ENCODE measurements at places on chromosomes 5 and 9.

DNA sequence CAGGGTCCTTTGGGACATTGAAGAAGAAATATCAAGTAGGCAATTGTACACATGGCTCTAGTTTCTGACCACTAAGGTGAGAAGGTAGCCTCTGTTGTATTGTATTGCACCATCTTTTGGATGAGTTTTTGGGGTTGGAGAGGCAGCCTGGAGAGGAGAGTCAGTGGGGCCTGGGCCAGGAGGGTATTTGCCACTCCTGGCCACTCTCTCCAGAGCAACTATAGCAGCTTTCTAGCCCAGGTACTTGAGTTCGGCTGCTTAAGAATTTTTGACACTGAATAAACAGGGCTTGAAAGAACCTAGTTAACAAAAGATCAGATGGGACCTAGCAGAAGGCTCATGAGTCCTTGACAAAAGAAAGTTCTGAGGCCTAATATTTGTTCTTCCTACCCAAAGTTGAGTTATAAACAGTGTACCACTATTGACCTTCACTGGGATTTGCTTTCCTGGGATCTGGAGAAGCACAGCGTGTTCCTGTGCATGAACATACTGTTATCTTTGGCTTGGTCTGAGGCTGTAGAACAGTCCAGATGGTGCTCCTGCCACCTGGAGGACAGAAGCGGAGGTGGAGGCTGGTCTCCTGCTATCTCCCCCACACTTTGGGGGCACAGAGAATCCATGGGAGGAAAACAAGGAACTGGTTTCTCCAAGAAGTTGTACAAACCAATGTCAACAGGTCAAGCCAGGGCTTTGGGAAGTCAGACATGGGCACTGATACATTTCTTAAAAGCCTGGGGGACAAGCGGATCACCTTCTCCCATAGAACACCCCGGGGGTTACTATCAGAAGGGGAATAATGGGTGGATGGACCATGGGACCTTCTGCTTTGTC is 110.4 kb upstream of the LIFR start:
- H3K27ac ChIP-seq, result no peak overlapping the region
- no peaks in the 10 kb centered on the region for H3K4me1 ChIP-seq
- H3K27me3 ChIP-seq, result peaks cover 14% of the 10 kb centered on the region
- H3K4me3 ChIP-seq, result no peak overlapping the region

- no peak for DNase-seq
- H3K4me1 ChIP-seq, result peaks cover 8% of the 10 kb centered on the region
- peaks cover 3% of the 10 kb centered on the region for H3K27me3 ChIP-seq
- no peaks in the 10 kb centered on the region for H3K36me3 ChIP-seq
Observed at GRCh38 chr9:32344551-32345182, 39.8 kb upstream of the ACO1 start.

DNA sequence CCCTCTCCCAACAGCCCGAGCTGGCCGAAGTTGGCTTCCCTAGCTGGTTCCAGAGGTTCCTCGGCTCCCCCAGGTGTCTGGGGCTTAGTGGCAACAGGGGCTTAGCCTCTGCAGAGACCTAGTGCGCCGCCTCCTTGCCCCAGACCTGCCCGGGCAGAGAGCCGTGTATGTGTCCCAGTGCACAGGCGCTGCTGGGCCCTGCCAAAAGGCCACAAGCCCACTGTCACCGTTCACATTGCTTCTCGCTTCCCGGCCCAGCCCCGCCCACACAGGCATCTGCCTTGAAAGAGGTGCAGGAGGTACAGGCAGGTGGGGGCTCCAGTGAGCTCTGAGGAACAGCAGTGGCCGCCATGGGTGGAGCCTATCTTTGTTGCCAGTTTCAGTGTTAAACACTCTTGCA is 2.5 kb upstream of the CACFD1 start:
- peaks cover 11% of the 10 kb centered on the region for H3K27me3 ChIP-seq
- peaks cover 2% of the 10 kb centered on the region for H3K4me1 ChIP-seq
- DNase-seq, result no peak

- no peaks in the 10 kb centered on the region for H3K4me1 ChIP-seq
- no peak overlapping the region for H3K4me3 ChIP-seq
- DNase-seq, result no peak
- peaks cover 11% of the 10 kb centered on the region for H3K27me3 ChIP-seq
Observed at GRCh38 chr9:2319421-2319820, 302.2 kb upstream of the VLDLR start.

GRCh38 chr5:132414634-132415378 is 45.3 kb downstream of the SLC22A5 start:
- no peak for DNase-seq
- H3K36me3 ChIP-seq, result peaks cover 36% of the 10 kb centered on the region
- no peaks in the 10 kb centered on the region for H3K27me3 ChIP-seq
- peak overlapping the region; percentile 53 for H3K27ac ChIP-seq
- peak overlapping the region; percentile 58 for H3K4me3 ChIP-seq

GRCh38 chr5:177189416-177189815 is 55.8 kb downstream of the NSD1 start:
- no peak overlapping the region for H3K27ac ChIP-seq
- H3K27me3 ChIP-seq, result no peaks in the 10 kb centered on the region
- H3K4me3 ChIP-seq, result no peak overlapping the region
- peaks cover 7% of the 10 kb centered on the region for H3K4me1 ChIP-seq

DNA sequence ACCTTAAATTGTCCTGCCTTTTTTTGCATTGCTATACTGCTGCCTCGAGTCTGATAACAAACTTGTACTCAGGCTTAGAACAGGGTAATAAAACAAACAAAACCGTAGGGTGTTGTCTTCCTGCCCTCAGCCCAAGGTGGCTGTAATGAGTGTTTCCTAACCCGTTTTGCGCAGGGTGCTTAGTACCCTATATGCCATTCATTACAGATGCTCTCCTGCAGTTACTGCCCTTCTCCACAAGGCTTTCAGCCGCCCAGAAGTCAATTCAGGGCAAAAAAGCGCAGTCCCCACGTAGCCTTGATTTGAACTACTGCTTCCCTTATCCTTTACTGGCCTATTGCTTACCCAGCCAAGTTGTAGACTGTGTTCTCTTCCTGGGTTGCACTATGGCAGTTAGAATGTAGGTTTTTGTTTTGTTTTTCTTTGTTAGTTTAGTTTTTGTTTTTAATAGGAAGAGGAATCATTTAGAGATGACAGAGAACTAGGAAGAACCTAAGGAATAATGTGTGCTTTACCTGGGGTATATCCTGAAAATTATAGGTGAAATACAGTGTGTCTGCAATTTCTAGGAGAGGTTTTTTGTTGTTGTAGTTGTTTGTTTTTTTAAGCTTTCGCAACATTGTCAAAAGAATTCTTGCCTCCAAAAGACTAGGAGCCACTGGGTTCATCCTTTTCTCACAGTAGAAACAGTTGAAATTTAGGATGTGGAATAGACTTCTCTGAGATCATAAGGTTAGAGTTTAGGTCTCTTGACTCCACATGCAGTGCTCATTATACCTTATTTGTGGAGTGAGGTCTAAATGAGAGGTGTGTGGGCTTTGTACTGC is 1.3 kb downstream of the HMGXB3 start:
- H3K27ac ChIP-seq, result peak overlapping the region; percentile 93
- H3K4me3 ChIP-seq, result peak overlapping the region; percentile 95

- H3K4me3 ChIP-seq, result no peak overlapping the region
- DNase-seq, result no peak
- no peaks in the 10 kb centered on the region for H3K4me1 ChIP-seq
- peaks cover 3% of the 10 kb centered on the region for H3K27me3 ChIP-seq
Observed at GRCh38 chr5:36346896-36347690, 45.4 kb upstream of the RANBP3L start.

DNA sequence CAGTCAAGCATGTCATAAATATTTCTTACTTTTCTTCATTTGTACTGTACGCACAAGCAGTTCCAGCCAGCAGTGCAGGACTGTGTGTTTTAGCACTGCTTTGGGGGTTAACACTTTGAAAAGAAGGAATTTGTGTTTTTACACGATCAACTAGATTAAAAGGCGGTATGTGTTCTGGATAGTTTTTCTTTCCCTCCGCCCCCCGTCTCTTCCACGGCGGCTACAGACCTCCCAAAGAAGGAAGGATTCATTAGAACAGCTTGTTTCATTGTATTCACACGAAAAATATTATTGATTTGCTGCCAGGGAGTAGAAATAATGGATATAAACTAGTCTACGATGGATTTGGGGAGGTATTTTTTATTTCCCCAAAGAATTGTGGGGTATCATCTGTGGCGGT is 336.8 kb upstream of the RFX3 start:
- no peaks in the 10 kb centered on the region for H3K36me3 ChIP-seq
- no peaks in the 10 kb centered on the region for H3K27me3 ChIP-seq
- no peak overlapping the region for H3K27ac ChIP-seq
- no peak for DNase-seq
- no peak overlapping the region for H3K4me3 ChIP-seq
- H3K4me1 ChIP-seq, result no peaks in the 10 kb centered on the region

- no peak for DNase-seq
- peaks cover 4% of the 10 kb centered on the region for H3K36me3 ChIP-seq
- peaks cover 2% of the 10 kb centered on the region for H3K27me3 ChIP-seq
Observed at GRCh38 chr5:141677415-141677814, 4.6 kb downstream of the ARAP3 start.

DNA sequence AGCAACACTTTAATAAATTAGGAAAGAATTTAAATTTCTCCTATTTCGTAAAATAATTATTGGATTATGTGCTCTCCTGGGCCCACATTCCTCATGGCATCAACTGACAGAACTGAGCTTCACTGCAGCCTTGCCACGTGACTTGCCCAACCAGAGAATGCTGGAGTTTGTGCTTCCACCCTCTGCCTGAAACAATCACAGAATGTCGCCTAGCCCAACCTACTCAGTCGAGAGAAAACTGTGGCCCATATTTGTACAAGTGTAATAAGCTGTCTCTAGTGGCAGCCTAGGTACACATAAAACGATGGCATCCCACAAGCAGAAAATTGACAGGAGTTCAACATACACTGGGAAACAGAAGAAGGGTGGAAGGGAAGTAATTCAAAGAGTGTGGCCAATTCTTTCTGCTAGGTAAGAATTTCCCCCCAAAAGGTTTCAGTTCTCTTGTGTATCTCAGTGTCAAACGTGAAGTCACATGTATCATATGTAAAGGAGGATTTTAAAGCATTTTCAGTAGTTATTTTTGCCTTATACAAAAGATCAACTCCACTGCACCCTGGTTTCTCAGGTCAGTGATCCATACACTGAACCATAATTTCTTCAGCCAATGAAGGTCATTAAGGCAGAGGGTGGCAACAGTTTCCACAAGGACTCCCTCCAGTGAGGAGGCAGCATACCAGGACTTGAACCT is 41.7 kb downstream of the ZNF608 start:
- H3K4me1 ChIP-seq, result no peaks in the 10 kb centered on the region
- no peak overlapping the region for H3K27ac ChIP-seq
- no peaks in the 10 kb centered on the region for H3K36me3 ChIP-seq

GRCh38 chr9:104868687-104869404 is 59.1 kb downstream of the ABCA1 start:
- H3K4me3 ChIP-seq, result no peak overlapping the region
- no peak overlapping the region for H3K27ac ChIP-seq
- H3K27me3 ChIP-seq, result peaks cover 2% of the 10 kb centered on the region
- H3K4me1 ChIP-seq, result peaks cover 1% of the 10 kb centered on the region
- DNase-seq, result no peak
